Esophagus muscularis mucosa (tissue), 4 donors: ENCODE measurements at places on chromosomes 13 and 19. TPM values are rescaled to one million over a fixed set of nuclear protein-coding genes. Genes with fewer than 3 reads are reported as not detected.

DNA sequence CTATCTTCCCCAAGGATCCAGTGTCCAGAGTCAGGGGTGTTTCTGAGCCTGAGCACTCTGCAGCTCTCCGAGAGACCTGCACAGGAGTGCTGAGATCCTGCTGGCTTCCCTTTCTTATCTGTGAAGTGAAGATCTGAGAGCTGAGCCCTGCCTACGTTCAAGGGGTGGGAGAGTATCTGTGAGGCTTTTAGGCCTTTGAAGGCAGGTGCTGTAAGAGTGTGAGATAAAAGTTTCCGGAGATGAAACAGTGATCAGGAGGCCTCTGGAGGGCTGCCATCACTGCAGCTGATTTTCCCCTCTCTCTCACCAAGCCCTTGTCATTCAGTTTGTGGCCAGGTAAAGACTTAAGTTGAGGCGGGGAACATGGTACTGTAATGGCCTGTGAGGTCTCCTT lies 83.1 kb downstream of the AKAP11 start:
- H3K27me3 ChIP-seq: no peaks in the 10 kb centered on the region
- no peak overlapping the region for H3K27ac ChIP-seq

C19orf33 gene
- total RNA-seq: 8.2 TPM

- no peaks in the 10 kb centered on the region for H3K27me3 ChIP-seq
- DNase-seq: no peak
- H3K27ac ChIP-seq: no peak overlapping the region
- H3K36me3 ChIP-seq: no peaks in the 10 kb centered on the region
- H3K4me3 ChIP-seq: no peak overlapping the region
Measured at GRCh38 chr19:29934257-29934656, 7.8 kb upstream of the URI1 start.

GRCh38 chr13:23434491-23434890 lies 989 bp upstream of the SACS start:
- DNase-seq: peak; percentile 60
- no peaks in the 10 kb centered on the region for H3K4me1 ChIP-seq
- no peaks in the 10 kb centered on the region for H3K27me3 ChIP-seq

MEIOSIN gene
- not detected for total RNA-seq

GRCh38 chr13:96053003-96053703 lies at the start of gene UGGT2:
TSS of gene UGGT2 (minus strand) at chr13:96053401. CDS start at chr13:96053312, 89 bp downstream.
- H3K4me3 ChIP-seq: peak within 1 kb of the TSS; percentile 98
- peak; percentile 96 for DNase-seq
- H3K27ac ChIP-seq: peak within 1 kb of the TSS; percentile 88
- no peaks in the 10 kb centered on the region for H3K36me3 ChIP-seq
- peaks cover 4% of the 10 kb centered on the region for H3K4me1 ChIP-seq

WDR88 gene
- not detected for total RNA-seq

DNA sequence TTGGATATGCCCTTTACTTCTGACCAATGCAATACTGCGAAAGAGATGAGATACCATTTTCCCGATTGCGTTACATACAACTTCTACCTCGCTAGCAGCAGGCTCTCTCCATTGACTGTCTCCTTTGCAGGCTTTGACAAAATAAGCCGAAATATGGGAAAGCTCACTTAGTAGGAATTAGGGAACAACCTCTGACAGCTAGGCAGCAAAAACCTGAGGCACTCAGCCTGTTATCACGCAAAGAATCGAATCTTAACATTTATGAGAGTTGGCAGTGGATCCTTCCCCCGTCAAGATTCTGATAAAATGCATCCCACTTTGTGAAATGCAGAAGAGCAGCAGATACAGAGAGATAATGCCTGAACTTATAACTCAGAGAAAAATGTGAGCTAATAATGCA lies 1379.5 kb upstream of the PCDH9 start:
- H3K27me3 ChIP-seq: no peaks in the 10 kb centered on the region
- H3K4me1 ChIP-seq: no peaks in the 10 kb centered on the region
- DNase-seq: no peak

- peaks cover 34% of the 10 kb centered on the region for H3K4me1 ChIP-seq
- no peaks in the 10 kb centered on the region for H3K36me3 ChIP-seq
- peak within 1 kb of the TSS; percentile 79 for H3K27ac ChIP-seq
- peak; percentile 100 for DNase-seq
- peak within 1 kb of the TSS; percentile 63 for H3K4me3 ChIP-seq
Measured at GRCh38 chr19:38315657-38316476, at the start of gene YIF1B. TSS of gene YIF1B (minus strand) at chr19:38315947. CDS start at chr19:38315917, 30 bp downstream.

ACP7 gene
- not detected for total RNA-seq

DNA sequence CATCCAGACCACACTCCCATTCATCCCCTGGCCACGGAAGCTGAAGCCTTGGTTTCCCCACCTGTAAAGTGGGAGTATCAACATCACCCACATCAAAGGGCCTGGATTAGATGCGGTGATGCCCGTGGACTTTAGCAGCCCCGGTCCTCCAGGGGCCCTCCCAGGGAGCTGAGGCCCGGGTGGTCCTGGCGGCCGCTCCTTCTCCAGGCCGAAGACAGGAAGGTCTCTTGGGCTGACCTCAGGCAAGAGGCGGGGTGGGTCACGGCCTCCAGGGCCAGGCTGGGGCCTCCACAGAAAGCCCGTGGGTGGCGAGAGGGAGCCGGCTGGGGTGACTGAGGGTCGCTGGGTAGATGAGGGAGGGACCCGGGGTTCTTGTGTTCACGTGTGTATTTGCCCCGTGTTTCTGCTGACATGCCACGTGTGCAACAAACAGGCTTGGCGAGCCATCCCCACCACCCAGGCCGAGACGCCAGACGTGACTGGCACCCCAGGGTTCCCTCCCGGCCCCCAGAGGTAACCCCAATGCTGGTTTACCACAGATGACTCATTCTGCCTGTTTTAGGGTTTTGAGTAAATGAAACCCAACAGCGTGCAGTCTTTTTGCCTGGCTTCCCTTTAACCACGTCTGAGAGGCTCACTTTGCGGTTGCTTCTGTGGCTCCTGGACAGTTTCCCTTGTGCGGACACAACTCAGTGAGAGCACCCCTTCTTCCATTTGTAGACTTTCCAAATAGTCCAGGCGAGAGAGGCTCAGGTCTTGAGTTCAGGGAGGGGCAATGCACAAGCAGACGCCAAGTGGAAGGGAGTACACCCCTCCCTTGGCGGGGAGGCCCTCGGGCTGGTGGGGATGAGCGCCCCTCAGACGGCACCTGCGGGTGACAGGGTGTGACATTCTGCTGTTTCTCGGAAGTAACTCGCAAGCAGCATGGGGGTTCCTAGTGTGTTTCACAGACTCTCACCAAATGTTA lies 42.9 kb downstream of the C13orf46 start:
- no peaks in the 10 kb centered on the region for H3K27me3 ChIP-seq
- no peak overlapping the region for H3K27ac ChIP-seq
- no peak for DNase-seq
- no peaks in the 10 kb centered on the region for H3K36me3 ChIP-seq
- H3K4me1 ChIP-seq: peaks cover 31% of the 10 kb centered on the region

- peaks cover 13% of the 10 kb centered on the region for H3K4me1 ChIP-seq
- H3K4me3 ChIP-seq: no peak overlapping the region
- peaks cover 37% of the 10 kb centered on the region for H3K36me3 ChIP-seq
- no peak overlapping the region for H3K27ac ChIP-seq
- DNase-seq: no peak
- no peaks in the 10 kb centered on the region for H3K27me3 ChIP-seq
Measured at GRCh38 chr13:99548448-99548847, 47.2 kb downstream of the TM9SF2 start.

DNA sequence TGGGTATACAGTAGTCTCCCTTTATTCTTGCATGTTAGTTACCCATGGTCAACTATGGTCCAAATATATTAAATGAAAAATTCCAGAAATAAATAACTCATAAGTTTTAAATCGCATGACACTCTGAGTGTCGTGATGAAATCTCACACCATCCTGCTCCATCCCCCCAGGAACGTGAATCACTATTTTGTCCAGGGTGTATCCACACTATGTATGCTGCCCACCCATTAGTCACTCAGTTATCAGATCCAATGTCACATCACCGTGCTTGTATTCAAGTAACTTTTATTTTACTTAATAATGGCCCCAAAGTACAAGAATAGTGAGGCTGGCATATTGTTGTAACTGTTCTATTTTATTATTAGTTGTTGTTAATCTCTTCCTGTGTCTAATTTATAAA lies 115.8 kb upstream of the SERP2 start:
- no peak overlapping the region for H3K4me3 ChIP-seq
- H3K4me1 ChIP-seq: peaks cover 23% of the 10 kb centered on the region
- DNase-seq: no peak
- no peaks in the 10 kb centered on the region for H3K27me3 ChIP-seq
- H3K36me3 ChIP-seq: no peaks in the 10 kb centered on the region

C3 gene
- total RNA-seq: 665 TPM

CRLF1 gene
- total RNA-seq: 53.0 TPM

GRCh38 chr13:32443111-32443510 lies 15.2 kb upstream of the N4BP2L1 start:
- H3K4me1 ChIP-seq: no peaks in the 10 kb centered on the region
- H3K4me3 ChIP-seq: no peak overlapping the region
- no peak for DNase-seq
- H3K27ac ChIP-seq: no peak overlapping the region
- peaks cover 14% of the 10 kb centered on the region for H3K36me3 ChIP-seq

- H3K36me3 ChIP-seq: peaks cover 74% of the 10 kb centered on the region
- DNase-seq: no peak
- no peaks in the 10 kb centered on the region for H3K27me3 ChIP-seq
- H3K27ac ChIP-seq: no peak overlapping the region
- H3K4me1 ChIP-seq: no peaks in the 10 kb centered on the region
- no peak overlapping the region for H3K4me3 ChIP-seq
Measured at GRCh38 chr19:4488496-4488895, 16.4 kb downstream of the HDGFL2 start.

FCER2 gene
- not detected for total RNA-seq

DNA sequence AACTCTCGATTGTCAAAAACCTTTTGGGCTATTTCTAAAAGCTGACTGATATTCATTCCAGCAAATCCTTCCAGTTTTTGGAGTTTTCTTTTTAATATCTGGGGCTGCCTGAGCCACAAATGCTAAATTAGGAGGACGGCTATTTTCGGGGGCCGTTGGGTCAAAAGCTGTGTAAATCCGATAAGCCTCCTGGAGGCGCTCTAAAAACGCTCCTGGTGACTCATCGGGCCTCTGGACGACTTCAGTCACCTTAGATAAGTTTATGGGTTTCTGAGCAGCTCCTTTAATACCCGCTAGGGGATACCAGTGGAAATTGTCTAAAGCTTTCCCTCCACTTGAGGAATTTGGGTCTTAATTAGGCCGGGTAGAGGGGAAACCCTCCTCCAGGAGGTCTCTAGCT lies 66.4 kb downstream of the ZNF730 start:
- no peak overlapping the region for H3K27ac ChIP-seq
- H3K27me3 ChIP-seq: no peaks in the 10 kb centered on the region

GRCh38 chr19:22619932-22620331 lies 14.2 kb upstream of the ZNF492 start:
- H3K36me3 ChIP-seq: no peaks in the 10 kb centered on the region
- no peak for DNase-seq
- H3K4me1 ChIP-seq: peaks cover 10% of the 10 kb centered on the region
- H3K27ac ChIP-seq: no peak overlapping the region
- no peak overlapping the region for H3K4me3 ChIP-seq
- H3K27me3 ChIP-seq: peaks cover 67% of the 10 kb centered on the region

LAIR1 gene
- total RNA-seq: 23.4 TPM

DNA sequence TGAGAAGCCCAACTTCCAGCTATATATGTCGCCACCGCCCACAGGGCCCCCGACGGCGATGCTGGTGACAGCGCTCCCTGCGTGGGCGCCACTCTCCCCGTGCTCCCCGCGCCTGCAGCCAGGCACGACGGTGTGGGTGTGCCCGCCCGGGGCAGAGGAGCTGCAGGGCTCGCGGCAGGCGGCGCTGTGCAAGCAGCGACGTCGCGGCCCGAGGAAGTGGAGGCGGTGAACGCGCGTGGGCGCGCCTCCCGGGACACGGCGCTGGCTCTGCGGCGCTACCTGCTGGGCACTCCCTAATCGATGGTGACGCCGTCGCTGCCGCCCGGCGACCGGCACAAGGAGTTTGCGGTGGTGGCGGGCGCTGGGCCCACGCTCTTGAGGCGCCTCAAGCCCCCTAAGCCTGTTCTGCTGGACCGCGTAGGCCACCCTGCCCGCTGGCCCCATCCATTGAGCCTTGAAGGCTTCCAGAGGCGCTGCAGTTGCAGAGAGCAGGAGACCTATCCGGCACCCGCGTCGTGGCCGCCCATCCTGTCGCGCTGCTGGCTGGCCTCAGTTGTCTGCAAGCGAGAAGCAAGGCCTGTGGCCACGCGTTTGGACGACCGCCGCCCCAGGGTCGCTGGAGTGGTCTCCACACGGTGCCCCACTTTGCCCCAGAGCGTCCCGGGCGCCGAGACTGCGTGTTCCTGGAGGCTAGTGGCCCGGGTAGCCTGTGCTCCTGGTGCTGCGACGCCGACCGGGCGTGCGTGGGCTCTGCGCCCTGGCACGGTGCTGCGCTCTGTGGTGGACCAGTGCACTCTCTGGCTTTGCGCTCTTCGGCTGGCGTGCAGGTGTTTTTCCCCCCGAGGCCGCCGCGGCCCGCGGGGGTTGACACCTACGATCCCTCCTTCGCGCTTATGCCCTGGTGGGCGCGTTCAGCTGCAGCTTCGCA lies 23.1 kb downstream of the LRFN3 start:
- H3K36me3 ChIP-seq: no peaks in the 10 kb centered on the region
- DNase-seq: no peak
- peaks cover 5% of the 10 kb centered on the region for H3K4me1 ChIP-seq
- peak overlapping the region; percentile 33 for H3K4me3 ChIP-seq
- no peaks in the 10 kb centered on the region for H3K27me3 ChIP-seq

DNA sequence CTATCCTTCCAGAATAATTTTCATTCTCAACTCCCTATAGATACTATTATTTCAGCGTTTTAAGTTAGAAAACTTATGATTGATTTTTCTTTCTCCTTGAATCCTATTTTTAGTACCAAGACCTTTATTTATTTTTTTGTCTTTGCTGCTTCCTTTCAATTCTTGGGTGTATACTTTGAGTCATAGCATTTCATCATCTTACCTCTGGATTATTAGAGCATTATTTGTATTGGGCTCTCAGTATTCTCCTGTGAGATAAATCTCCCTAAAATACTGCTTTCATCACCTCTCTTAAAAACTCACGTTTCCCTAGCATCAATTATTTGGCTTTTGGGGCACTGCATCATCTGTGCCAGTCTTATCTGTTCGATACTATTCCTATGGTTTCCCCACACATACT lies 222.8 kb downstream of the POSTN start:
- no peak overlapping the region for H3K27ac ChIP-seq
- DNase-seq: no peak

DNA sequence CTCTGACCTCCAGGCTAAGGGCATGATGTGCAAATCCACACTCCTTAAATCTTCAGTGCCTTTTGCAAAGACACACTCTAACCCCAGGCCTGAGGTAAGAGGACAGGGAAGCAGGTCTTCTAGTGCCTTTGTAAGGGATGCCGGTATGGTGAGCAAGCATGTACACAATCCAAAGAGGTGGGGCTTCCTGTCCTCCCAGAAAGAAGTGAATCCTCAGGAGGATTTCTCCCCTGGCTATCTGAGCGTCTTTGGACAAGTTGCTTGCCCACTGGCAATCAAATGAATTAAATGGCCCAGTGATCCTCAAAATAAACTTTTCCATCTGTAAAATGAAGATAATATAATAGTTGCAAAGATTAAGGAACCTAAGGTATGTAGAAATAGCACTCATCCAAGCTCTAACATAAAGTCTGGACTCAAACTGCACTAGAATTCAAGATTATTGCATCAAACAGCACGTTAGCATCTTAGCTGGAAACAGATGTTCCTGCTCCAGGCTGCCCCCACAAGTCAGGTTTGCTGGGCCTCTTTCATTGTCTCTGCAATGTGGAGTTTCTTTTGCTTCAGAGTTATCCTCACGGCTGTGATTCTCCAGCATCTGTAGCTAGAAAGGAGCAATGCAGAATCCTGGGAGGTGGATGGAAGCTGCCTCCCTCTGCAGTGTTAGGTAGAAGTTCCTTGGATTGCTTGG lies 249.6 kb downstream of the TSHZ3 start:
- H3K4me1 ChIP-seq: no peaks in the 10 kb centered on the region
- no peak overlapping the region for H3K4me3 ChIP-seq
- no peaks in the 10 kb centered on the region for H3K27me3 ChIP-seq
- H3K27ac ChIP-seq: no peak overlapping the region
- no peak for DNase-seq
- H3K36me3 ChIP-seq: no peaks in the 10 kb centered on the region
